ENCODE measurements at places on chromosomes 4 and X. TPM values are rescaled to one million over a fixed set of nuclear protein-coding genes. Genes with fewer than 3 reads are reported as not detected.

The BEX2 gene
- total RNA-seq = 16.5 TPM

The C4orf36 gene
- 2.1 TPM for total RNA-seq

- no peak for DNase-seq
These were observed 4.2 kb downstream of the TACC3 start for GRCh38 chr4:1725521-1725920.

DNA sequence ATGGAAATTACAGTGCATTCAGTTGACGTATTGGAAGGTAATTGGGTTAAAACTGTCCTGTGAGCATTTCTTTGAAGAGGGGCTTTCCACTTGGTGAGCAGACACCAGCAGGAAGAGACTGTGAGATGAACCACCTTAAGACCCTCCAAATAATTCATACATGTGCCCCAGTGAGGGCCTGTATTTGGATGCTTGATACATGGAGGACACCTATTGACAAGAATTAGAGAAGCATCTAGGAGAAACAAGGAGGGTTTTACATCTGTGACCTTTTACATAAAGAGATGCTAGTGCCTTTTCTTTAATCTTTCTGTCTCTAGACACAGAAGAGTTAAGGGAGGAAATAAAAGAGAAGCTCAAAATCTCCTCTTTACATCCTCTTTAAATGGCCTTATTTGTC, 1115.3 kb upstream of the IGFBP7 start:
- no peak for DNase-seq

GRCh38 chr4:58983887-58984286, 1873.7 kb upstream of the IGFBP7 start:
- DNase-seq = no peak

- no peak for DNase-seq
These were observed 69.2 kb upstream of the PNPLA4 start for GRCh38 chrX:7996414-7996813.

The TLR2 gene
- 13.9 TPM for total RNA-seq

- peak; percentile 74 for DNase-seq
These were observed 12.7 kb downstream of the TKTL1 start for GRCh38 chrX:154308108-154308946.

The VEGFD gene
- 4.1 TPM for total RNA-seq

The BEX5 gene
- 3.7 TPM for total RNA-seq

DNA sequence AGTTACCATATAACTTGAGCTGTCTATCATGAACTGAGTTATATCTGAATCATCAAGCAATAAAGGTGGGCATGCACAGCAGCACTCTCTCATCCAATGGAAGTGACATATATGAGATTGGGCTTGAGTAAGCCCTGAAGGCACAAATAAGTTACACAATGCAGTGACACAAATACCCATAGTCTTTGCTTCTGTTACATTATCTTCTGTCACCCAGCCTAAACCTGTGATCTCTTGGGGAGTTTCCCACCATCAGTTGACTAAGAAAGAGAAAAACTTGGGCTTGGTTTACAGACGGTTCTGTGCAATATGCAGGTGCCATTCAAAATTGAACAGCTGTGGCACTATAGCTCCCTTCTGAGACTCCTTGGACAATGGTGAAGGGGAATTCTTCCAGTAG, 138.8 kb upstream of the IL15 start:
- no peak for DNase-seq

The AMER1 gene
- total RNA-seq = 7.6 TPM

- DNase-seq = no peak
These were observed 118.1 kb downstream of the ENPP6 start for GRCh38 chr4:184099535-184099966.

DNA sequence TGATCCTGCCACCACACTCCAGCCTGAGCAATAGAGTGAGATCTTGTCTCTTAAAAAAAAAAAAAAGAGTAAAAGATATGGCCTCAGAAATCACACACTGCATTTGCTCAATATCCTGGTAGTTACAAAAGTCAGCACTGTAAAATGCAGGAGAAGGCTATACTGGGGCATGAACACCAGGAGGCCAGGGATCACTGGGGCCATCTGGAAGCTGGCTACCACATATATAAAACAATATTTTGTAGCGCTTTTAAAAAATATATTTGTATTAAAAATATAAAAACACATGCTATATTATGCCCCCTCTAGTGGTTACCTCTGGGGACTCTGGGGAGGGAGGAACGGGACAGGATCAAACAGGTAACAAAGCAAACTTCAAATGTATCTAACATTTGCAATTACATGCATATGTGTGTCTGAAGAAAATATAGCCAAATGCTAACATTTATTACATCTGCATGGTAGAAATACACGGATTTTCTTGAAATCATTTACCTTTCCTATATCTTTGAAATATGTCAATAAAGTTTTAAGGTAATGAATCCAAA, 4.0 kb downstream of the C4orf46 start:
- no peak for DNase-seq

The ANOS1 gene
- total RNA-seq = 2.3 TPM

DNA sequence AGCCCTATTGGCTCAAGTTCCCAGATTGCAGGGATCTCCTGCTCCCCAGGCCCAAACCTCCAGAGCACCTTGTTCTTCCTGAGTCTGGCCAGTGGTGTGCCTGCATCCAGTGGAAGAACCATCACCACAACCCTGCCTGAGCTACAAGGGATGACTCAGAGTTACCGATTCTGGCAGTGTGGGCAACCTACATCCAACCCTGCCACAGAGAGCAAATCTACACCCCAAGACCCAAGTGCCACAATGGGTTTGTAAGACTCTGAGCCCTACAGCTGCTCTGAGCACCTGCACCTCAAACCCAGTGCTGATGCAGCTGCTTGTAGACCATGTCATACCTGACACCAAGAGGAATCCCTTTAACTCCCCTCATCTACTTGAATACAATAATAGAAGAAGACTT, 110.0 kb downstream of the SOWAHB start:
- no peak for DNase-seq

DNA sequence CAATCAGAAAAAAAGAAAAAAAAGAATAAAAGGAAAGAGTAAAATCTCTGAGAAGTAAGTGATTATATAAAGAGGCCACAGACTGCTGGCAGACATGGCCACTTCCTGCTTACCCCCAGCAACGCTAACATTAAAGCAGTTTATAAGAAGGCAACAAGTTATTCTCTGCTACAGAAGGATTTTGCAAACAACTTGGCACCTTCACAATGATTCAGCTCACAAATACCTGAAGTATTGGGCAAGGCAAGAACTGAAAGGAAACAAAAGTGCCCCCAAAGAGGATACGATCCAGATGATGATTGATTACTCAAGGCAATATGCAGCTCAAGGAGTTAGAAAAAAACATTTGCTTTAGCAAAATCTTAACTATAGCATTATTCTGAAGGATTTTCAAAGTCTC, 718.8 kb downstream of the KLHL13 start:
- no peak for DNase-seq

- DNase-seq = no peak
These were observed at the start of gene P2RY4 for GRCh38 chrX:70260104-70260503. Gene P2RY4 (minus strand): TSS chrX:70260204. CDS start chrX:70259624, 580 bp downstream.

The NWD2 gene
- total RNA-seq = 0.36 TPM

GRCh38 chrX:72025236-72025770, 106.4 kb downstream of the RTL5 start:
- peak; percentile 24 for DNase-seq

DNA sequence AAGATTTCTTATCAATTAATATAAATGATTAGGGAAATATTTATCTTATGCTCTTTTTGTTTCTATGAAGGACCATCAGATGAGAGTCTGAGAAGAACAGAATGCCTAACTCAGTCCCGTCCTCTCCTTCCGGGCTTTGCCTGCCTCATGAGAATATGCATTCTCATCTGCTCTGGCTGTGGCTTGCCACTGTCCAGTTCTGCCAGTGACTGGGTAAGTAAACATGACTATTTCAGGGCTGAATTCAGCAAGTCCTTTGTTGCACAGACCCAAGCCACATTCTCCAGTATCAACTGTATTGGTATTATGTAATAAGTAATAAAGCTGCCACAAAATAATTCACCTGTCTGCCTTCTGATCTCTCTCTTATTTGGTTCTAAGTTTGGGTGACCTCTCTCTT, 110.7 kb downstream of the WDFY3 start:
- no peak for DNase-seq

DNA sequence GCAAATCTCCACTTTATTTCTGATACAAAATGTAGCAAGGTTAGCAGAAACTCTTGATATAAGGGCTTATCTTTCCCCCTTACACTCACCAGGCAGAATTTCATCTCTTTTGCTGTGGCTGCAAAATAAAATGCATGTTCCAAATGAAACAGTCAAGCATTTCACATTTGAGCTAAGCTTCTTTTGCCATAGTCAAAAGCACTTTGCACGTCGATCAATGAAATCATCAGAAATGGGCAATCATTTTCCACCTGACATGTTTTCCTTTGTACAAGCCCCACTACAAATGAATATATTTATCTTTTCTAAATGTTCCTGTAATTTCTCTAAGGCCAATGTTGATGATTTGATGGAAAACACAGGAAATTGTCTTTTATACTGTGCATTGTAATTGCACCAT, 178.4 kb downstream of the ANKRD50 start:
- DNase-seq = no peak

- no peak for DNase-seq
These were observed 11.1 kb downstream of the ARSH start for GRCh38 chrX:3017492-3017891.

DNA sequence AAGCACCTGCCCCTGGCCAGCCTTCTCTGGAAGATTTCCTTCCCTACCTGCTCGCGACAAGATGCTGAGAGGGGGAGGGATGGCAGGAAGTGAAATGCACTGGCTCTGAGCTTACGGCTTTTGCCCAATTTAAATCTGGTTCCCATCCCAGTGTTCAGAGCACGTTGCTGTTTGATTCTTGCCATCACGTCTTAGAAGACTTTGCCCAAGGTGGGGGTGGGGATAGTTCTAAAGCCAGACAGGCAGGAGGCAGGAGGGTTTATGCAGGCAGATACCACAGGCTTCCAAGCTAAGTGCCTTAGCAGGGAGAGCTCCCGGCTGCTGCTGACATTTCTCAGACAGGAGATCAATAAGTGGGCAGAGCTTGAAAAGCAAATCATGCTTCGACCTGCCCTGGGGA, 393.9 kb downstream of the MID1IP1 start:
- no peak for DNase-seq

The ODAPH gene
- total RNA-seq = not detected

DNA sequence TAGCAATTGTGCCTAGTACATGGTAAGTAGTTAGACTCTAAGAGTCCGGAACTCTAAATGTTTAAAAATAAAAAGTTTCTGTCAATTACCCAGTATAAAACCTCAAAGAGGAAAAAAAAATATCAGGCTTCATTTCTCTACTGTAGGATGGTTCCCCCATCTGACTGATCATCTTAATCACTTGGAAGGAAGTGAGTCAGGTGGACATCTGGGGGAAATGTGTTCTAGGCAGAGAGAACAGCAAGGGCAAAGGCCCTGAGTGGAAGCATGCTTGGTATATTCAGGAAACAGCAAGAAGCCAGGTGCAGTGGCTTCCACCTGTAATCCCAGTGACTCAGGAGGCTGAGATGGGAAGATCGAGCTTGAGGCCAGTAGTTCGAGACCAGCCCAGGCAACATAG, 2.9 kb upstream of the EIF1AX start:
- no peak for DNase-seq

The PAK3 gene
- total RNA-seq = 7.6 TPM

All from ureter (tissue), 1 donor.